ENCODE measurements at places on chromosomes 12 and 14. TPM values are rescaled to one million over a fixed set of nuclear protein-coding genes. Genes with fewer than 3 reads are reported as not detected.

- no peak for DNase-seq
These were observed 16.1 kb upstream of the CCDC85C start for GRCh38 chr14:99619835-99620834.

GRCh38 chr14:97781961-97782360, 984.8 kb downstream of the VRK1 start:
- no peak for DNase-seq

Gene TMEM19
- 17.8 TPM for total RNA-seq

GRCh38 chr12:65409726-65410125, 131.2 kb downstream of the MSRB3 start:
- DNase-seq, result no peak
